ENCODE measurements at places on chromosomes 5 and 9.

- no peak for DNase-seq
Measured at GRCh38 chr5:115578657-115579056, 23.6 kb downstream of the TICAM2 start.

DNA sequence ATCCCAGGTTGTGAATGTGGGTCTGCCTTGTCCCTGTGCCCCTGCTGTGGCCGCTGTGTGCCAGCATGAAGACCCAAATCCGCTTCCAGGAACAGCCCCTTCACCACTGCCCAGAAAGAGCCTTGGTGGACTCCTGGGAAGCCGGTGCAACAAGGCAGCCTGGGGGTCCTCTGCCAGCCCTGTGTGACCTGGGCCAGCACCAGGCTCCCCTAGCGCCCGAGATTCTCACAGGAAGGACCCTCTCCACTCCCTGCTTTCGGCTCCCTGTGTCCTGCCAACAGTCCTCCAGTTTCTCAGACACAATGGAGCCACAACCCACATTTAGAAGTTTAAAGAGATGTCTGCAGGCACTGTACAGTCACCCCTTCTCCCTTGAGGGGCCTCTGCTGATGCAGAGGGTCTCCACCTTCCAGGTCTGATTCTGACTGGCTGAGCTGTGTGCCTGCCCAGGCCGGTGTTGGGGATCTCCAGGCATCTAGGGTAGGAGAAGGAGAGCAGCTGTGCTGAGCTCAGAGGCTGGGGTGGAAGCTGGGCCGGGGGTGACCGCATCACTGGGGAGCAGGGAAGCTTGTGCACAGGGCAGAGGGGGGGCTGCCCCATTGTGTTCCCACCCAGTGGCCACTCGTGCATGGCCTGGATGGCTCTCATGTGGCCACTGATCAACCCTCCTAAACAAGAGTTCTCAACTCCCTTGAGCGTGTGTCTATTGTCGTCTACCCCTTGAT lies 174.0 kb downstream of the IRX2 start:
- no peak for DNase-seq

DNA sequence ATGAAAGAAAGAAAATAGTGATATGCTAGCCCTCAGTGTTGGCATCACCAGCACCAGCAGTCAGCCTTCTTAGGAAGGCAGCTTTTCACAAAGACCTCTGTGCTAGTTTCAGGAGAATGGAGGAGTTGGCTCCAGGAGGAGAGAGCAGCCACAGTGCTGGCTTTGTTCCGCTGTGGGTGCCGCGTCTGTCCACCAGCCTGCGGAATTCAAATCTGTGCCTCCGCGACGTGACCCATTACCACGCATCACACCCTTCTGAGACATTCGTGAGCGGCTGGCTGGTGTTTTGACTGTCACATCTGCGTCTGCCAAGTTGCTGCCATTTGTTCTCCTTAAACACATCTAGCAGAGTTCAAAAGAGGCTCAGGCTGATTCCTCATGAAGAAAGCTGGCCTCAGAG lies 34.4 kb downstream of the SNX18 start:
- DNase-seq, result no peak

GRCh38 chr5:112977440-112977861 lies 853 bp downstream of the DCP2 start:
- DNase-seq, result no peak

DNA sequence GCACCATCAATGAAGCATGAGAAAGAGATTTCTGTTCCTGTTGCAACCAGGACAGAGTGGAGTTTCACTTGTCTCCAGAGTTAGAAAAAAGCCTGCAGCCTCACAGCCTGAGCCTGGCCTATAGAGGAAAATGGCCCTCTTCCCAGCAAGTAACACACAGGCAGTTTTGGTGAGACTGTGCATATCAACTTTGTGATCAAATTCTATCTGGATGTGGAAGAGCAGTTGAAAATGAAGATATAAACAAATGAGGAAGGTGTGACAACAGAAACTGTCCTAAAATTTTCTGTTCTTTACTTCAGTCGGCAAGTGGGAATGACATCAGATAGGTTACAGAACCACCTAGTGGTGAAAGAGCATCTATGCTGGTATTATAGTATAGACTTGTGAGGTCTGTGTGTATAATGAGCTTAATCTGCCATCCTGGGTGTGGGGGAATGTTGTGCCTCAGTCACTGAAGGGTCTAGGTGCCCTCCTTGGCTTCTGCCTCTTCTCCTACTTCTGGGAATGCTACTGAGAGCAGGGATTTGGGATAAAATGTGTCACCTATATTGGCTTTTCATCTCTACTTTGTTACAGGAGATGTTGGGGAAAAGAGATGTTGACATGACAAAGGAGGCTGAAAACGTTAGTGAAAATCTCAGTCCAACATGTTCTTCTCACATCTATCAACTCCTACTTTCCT lies 28.2 kb downstream of the YIPF5 start:
- DNase-seq, result no peak

DNA sequence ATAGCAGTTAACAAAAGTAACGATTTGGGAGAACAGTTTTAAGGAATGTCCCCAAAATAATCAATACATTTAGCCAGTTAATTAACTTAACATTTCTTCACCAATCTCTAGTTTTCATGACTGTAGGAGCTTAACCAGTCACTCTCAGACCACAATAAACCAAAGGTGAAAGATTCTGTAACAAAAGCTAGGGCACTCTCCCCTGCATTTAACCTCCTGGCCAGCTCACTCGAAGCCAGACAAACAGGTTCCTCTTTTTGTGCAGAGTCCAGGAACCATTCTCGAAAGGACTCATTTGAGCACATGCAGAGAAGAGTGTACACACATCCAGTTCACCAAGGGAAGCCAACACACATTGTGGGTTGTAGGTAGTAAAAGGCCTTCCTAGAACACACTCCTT lies 6.5 kb downstream of the IL7R start:
- peak; percentile 56 for DNase-seq

- DNase-seq, result no peak
Measured at GRCh38 chr9:131447600-131447999, 53.7 kb downstream of the PRRC2B start.

GRCh38 chr5:34039398-34040157 lies 3.4 kb downstream of the C1QTNF3 start:
- no peak for DNase-seq

- DNase-seq, result peak; percentile 75
Measured at GRCh38 chr9:124210697-124211096, 47.1 kb upstream of the NEK6 start.

DNA sequence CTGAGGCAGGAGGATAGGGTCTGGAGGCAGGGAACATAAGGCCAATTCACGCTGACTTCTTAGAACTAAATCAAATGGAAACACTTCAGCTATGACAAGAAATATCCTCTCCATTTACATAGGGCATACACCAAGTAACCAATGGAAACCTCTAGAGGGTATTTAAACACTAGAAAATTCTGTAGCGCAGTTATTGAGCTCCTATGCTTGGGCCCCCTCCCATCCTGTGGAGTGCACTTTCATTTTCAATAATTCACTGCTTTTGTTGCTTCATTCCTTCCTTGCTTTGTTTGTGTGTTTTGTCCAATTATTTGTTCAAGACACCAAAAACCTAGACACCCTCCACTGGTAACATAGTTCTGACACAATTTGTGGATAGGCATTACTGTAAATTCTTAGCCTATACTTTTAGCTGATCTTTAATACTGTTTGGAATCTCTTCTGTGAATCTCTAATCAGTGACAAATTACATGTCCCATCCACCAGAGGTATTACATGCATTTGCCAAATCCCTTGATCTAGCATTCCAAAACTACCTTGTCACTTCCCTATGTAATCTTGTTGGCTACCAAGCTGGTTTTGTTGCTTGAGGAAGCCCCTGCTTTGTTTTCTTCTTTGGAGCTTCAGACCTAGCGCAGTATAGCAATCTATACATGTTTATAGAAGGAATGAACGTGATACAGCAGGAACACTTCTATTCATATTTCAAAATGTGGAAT lies 61.6 kb downstream of the ST8SIA4 start:
- peak; percentile 30 for DNase-seq

DNA sequence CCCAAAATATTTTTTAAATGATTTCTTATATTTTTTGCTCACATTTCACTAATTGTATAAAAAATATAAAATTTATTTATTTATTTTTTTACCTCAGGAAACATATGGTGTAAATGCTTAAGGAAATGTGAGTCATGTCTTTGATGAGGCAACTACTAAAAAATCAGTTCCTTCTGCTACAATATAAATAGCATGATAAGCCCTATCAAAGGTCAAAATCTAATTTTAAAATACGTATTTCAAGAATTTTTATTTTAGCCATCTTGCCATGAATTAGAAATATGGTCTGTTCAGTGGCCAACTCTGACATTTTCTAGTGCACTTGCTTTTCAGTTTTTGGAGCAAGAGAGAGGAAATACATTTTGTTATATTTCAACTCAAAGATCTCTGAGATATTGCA lies 50.5 kb downstream of the PDE4D start:
- DNase-seq, result no peak

- DNase-seq, result no peak
Measured at GRCh38 chr5:59682542-59682941, 211.0 kb downstream of the PDE4D start.

DNA sequence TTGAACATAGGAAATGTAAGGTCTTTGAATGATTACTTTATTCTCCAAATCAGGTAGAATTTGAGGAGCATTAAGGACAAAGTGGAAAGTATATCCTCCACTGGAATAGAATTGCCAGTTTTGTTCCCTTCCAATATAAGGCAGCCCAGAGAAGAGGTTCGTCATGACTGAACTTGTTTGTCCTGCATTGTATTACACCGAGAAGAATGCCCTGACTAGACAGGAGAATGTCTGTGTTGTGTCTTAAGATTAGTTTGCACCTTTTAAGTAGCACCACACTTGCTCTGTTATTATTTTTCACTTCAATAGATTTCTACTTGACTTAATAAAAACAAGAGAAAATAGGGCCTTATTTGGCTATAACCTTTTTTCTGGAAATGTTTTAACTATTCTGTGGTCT lies 586.2 kb upstream of the PTGER4 start:
- DNase-seq, result no peak

GRCh38 chr9:90100014-90100413 lies 495.2 kb downstream of the GADD45G start:
- no peak for DNase-seq

GRCh38 chr9:91197232-91198181 lies 164.2 kb downstream of the AUH start:
- DNase-seq, result no peak

DNA sequence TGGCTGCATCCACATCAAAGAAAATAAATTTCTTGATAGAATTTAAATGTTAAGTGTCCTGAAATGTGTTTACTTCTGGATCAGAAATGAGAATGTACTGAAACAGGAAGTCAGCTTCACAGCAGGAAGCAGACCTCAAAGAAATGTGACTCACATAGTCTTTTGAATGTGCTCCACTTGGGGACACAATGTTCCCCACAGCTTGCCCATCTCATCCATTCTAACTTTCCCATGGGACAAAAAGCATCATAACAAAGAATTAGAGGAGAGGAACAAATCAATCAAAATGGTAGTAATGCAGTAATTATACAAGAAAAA lies 85.7 kb downstream of the GRAMD2B start:
- DNase-seq, result no peak

DNA sequence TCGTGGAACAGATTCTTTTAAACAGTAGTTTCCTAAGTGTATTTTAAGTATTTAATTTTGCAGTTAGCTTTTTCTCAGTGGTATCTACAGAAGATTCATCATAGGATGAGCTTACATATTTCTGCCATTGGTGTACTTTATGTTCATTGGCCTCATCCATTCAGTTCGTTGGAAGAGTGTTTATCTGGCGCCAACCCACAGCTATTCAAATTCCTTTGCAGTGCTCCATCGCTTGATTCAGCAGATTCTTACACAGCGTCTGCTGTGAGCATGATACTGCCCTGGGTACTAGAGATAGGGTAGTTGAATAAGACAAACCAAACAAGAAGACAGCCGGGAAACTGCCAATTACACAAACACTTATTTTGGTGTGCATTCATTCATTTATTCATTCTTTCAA lies 55.1 kb downstream of the NUP214 start:
- DNase-seq, result no peak
